CD4-positive, alpha-beta T cell treated with Interleukin-15 for 1 hour (primary cell): ENCODE measurements at places on chromosomes 5 and 9.

DNA sequence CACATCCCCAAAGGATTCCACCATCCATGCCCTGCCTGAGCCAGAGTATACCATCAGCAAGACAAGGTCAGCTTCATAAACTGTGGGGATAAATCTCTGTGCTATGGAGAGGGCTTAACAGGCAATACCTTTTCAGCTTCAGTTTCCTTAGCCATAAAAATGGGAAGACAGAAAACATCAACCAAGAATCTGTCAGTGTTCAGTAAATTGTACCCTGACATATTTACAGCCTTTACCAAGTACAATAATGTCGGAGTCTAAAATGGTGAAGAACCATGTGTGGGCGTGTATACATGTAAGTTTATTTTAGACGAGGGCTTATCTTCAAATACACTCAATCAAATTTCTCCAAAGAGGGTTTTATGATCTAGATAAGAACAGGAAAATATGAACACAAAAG lies 94.7 kb downstream of the ELAVL2 start:
- DNase-seq, result no peak

DNA sequence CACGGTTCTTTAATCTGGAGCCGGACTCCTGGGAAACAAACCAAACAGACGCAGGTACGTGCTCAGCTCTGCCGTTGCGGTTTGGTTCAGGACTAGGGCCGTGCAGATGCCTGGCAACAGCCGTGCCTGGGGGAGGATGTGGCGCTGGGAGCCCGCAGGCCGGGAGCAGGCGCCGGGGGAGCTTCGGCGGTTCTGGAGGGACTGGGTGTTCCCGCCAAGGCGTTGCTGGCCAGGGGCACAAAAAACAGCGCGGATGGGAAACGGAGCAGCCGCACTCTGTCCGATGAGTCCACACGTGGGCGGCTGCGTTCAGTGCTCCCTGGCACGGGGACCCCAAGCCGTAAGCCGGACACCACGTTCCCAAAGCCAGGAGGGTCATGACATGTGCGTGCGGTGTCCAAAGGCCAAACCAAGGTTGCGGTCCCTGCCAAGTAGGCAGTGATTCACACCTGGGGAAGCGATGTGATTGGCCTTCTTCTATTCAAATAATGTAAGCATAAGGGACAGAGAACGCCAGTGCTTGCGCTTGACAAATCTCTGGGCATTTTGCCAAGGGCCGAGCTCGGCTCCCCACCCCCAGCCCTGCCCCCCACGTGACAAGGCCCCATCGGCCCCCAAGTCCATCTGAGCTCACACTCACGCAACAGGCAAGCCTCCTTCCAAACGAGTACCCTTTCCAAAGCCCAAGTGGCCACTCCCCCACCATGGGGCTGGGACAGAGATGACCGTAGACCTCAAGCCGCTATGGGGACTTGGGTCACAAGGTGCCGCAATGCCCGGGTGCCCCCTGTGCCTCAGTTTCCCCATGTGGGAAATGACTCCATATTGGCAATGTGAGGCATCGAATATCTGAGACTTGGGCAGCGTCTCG lies 49.7 kb upstream of the NKD2 start:
- DNase-seq, result no peak

GRCh38 chr9:130887494-130888144 lies 9.0 kb downstream of the QRFP start:
- no peak for DNase-seq

GRCh38 chr9:108245901-108246300 lies 609.9 kb downstream of the ACTL7B start:
- DNase-seq, result no peak

DNA sequence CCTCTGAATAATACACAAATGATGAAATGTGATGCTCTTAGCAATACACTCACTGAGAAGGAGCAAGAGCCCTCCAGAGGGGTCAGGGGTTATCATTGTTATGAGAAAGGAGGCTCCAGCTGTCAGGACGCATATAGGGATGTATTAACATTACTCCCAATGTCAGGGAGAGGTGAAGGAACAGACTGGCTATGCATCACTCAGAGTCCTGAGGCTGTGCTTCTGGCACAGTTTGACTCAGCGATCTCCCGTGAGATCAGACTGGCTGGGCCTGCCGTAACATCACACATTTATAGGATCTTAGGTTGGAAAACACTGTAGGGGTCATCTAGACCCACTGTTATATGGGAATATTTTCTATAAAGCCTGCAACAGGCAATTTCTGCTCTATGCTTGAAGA lies 226.5 kb upstream of the GLRA1 start:
- DNase-seq, result no peak

DNA sequence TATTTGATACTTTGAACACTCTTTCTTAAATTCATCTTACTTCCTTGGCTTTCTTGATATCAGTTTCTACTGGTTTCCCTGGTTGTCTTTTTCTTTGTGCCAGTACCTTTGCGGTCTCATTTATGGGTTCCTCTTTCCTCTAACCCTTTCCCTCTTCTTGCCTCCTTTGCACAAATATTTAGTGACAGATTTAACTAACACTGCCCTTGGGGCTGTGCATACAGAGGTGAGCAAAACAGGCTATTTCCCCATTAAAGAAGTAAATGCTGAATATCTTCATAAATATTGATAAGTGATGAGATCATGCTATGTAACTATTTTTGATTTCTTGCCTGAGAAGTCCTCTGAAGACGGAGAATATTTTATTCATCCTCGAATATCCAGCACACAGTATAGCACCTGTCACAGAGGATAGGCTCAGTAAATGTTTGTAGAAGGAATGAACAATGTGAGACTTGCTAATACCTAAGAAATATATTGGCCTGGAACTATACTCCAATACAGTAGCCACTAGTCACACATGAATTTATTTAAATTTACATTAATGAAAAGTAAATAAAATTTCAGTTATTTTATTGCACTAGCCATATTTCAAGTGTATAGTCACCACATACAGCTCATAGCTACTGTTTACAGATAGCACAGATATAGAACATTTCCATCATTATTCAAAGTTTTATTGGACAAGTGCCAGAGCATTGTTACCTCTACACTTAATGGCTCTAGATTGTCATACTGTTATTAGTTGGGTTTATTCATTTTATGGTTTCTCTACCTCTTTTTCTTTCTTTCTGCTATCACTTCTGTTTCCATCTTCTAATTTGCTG lies 90.4 kb downstream of the RIC1 start:
- no peak for DNase-seq

- no peak for DNase-seq
These were observed 627.0 kb downstream of the RAB3C start for GRCh38 chr5:59209758-59210359.

- DNase-seq, result no peak
These were observed 293.0 kb downstream of the ZNF608 start for GRCh38 chr5:124453221-124454051.

- DNase-seq, result no peak
These were observed 58.6 kb downstream of the LPAR1 start for GRCh38 chr9:110979636-110980035.

GRCh38 chr5:90551376-90551775 lies 7.2 kb upstream of the ADGRV1 start:
- DNase-seq, result no peak

GRCh38 chr5:156920042-156920860 lies 42.8 kb downstream of the TIMD4 start:
- peak; percentile 30 for DNase-seq

DNA sequence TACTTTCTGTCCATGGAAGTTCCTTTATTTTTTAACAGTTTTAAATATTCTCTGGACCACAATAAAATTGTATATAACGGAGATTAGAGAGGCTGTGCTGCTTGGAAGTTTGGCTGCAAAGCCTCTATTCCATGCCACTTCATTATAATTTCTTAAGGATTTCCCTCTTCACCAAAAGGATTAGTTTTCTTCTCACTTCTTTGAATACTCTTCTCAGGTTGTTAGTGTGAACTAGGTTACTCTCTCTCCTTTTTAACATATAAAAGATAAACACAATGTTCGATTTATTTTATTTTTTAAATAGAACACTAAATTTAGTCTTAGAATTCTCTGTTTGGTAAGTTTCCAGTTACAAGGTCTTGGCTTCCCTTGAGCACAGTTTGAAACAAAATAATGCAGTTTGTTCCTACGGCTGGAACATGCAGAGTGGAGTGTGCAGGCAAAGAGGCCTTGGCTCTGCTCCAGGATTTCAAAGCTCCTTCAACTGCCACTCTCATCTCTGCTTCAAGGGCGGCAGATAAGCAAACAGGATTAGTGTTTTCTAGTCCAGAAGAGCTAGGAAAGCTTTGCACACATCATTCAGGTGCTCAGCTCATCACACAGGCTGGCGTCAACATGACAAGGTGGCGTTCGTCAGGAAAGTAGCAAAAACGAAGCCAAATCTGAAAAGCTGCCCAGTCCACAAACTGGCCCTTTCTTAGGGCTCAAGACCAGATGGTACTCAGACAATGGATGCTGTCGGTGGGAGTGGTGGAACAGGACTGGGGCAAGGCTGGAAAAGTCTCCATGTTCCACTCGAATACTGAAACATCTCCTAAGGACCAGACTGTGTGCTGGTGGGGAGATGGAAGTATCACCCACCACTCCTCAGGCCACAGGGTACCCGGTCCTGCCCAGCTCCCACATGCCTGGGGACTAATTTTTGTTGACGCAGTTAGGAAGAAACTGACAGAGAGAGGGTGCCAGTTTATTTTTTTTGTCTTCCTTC lies 286.6 kb downstream of the CRB2 start:
- DNase-seq, result no peak

- no peak for DNase-seq
These were observed 8.5 kb downstream of the NOP16 start for GRCh38 chr5:176379881-176380280.

GRCh38 chr9:23850242-23850689 lies 24.2 kb upstream of the ELAVL2 start:
- DNase-seq, result no peak

DNA sequence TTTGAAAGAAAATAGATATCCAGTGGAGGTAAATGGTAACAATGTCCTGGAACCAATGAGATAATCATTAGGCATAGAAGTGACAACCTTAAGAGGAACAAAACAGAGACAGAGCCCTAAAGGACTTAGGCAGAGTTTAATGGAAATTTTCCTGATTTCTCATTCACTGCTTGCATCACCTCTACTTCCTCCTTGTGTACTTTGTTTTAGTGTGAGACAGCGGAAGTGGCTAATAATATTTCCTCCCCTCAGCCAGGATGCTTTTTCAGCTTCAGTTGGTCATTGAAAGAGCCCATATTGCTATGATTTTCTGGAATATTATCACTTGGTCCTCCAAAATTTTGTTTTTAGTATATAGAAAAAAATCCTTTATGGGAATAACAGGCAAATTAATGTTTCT lies 153.4 kb upstream of the MPDZ start:
- no peak for DNase-seq

- no peak for DNase-seq
These were observed 16.3 kb upstream of the RAD23B start for GRCh38 chr9:107266624-107267368.

DNA sequence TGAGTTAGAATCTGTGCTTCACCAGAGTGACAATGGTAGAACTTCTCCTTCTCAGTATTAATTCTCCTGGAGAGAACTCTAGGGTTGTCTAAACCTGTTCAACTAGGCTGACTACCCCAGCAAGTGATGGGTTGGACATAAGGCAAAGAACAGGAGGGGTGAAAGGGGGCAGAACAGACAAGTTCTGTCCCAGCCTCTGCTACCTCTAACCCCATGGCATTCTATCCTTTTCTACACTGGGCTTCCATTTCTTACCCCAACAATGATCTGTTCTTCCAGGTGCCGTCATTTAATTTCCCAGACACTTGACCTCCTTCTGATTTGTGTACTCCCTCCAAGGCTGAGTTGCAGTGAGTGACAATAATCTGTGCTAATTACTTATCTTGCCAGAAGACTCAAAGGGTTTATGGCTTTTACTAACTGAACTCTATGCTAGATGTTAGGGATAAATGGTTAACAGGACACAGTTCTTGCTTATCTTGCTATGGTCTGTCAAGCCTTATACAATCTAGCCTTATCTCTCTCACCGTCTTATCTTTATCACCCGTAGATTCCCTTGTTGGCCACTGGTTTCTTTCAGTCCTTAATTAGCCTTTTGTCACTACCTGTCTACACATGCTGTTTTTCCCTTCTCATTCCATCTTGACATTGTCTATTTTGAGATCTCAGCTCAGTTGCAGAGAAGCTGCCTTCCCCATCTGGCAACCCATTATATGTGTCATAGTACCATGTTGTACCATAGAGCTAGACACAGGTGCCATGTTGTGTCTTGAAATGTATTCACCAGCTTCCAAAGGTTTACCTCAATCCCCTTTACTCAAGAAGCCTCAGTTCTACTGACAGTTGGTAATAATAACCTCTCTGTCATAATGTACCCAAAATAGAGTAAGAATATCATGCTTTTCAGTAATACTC lies 10.0 kb upstream of the MATR3 start:
- no peak for DNase-seq

DNA sequence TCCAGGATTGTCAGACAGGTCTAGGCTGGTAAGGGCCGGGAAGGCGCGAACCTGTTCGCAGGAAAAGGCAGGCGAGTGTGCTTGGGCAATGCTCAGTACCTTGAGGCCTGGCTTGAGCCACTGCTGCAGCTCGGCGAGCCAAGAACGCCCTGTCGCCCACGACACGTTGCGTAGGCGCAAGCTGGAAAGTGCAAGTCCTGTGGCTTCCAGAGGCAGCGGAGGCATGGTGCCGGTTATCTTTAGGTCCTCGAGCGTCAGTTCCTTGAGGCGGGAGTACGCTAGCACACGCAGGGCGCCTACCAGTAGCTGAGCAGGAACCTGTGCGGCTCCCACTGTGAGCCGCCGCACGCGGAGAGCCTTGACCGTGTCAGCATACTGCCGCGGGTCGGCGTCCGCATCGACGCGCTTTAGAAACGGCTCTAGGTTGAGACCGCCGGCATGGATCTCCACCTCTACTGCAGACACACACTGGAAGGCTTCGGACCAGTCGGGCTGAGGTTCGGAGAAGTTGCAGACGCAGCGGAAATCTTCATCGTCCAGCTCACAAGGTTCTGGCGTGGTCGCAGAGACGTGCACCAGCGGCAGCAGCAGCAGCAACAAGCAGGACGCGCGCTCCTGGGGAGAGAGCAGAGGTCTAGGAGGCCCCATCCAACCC lies 482 bp downstream of the CD14 start:
- peak; percentile 58 for DNase-seq

- DNase-seq, result no peak
These were observed 77.4 kb upstream of the MAST4 start for GRCh38 chr5:66518753-66519152.

DNA sequence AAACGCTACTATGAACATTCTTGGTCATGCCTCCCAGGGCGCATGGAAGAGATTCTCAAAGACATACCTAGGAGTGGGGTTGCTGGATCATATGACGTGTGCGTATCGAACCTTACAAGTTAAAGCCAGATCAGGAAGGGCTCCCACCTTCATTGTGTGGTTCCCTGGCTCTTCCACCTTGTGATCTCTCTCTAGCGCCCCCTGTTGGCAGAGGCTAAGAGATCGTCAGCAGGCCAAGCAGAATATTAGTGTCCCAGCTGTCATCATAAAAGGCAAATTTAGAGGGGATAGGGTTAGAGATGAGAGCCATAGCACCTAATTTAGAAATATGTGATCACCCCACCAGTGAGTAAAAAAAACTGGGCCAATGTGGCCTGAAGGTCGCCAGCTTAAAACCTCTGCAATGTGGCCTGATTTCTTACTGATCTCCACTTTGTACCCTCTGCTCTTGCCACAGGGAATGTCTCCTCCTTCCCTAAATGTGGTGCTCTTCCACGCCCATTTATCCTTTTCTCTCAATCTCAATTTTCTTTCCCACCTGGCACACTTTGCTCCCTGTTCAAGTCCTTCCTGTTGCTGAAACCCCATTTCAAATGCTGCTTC lies 91.7 kb upstream of the SHB start:
- DNase-seq, result peak; percentile 43
